NCI-H524 treated with DMSO at 0.1 percent for 48 hours (cell line): ENCODE measurements at places on chromosomes 2 and 18.

DNA sequence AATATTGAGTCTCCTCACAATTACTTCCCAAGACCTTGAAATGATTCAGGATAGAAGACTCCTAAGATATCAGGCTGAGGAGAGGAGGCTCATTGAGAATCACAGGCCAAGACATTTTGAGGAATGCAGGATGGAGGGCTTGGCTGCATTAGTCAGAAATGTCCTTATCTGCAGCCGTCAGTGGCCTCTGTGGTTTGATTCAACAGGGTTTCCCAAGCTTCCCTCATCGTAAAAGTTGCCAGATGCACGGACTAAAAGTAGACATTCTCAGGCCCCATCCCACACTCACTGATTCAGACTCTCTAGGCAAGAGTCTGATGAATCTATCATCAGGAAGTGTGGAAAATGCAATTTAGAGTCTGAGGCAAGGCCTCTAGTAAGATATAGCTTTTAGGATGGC lies 34.0 kb upstream of the TMEM178A start:
- no peak for DNase-seq

DNA sequence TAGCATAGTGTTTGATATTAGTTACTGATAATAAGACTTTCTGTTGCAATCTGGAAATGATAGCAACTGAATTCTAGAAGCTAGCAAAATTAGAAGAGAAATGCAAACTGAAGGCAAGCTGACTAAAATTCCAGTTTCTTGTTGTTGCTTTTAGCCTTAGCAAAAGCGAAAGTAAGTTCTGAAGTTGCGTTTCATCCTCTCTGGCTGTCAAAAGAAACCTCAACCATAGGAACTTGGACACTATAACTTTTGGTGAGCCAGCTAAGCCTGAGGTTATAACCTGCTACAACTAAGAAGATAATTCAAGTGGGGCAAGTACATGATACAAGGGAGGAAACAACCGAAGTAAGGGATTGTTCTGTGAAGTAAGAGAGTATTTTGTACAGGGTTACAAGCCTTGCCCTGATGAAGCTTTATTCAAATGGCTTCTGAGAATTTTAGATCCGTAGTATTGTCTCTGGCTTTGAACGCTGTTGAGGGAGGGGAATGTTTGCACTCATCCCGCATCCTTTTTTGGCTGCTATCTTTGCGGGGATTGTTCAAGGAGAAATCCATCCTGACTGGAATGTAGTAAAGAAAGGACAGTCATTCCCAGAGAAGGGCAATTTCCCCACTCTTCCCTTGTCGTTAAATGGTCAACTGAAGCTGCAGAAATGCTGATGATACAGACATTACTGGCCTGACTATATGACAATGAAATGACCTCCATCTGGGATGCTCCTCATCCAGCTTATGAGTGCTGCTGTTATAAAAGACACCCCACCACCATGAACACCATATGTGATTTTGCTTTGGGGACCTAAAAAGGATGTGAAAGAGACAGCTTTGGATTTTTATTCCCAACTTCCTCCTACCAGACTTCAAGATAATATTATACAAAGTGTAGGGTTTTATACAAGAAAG lies 7.0 kb upstream of the TMX3 start:
- no peak for DNase-seq

- DNase-seq, result no peak
Observed at GRCh38 chr18:37336568-37337285, 228.9 kb downstream of the CELF4 start.

DNA sequence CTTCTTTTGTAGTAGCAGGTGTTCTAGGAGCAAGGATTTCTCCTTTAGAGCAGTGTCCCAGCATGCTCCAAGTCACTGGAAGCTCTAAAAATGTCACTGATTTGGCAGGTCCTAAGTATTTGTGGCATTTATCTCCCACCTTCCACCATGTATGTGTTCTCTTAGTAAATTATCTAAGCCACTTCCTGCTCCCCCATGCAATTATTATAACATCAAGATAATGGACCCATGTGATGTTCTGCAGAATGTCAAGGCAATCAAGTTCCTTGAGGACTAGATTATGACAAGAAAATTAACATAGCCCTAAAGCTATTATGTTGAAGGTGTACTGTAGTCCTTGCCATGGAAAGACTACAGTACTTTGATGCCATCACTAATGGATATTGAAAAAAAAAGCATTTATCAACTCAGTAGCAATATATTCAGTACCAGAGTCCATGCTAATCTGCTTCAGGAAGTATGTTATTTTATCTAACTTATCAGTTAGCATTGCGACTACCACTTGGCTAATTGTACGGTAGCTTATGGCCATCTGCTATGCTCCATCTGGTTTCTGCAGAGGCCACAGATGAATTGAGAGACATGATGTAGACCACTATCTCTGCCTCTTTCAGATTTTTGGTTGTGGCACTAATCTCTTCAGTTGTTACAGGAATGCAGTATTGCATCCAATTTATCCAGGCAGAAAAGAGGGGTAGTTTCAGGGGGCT lies 56.7 kb downstream of the GPR39 start:
- DNase-seq, result peak; percentile 29

DNA sequence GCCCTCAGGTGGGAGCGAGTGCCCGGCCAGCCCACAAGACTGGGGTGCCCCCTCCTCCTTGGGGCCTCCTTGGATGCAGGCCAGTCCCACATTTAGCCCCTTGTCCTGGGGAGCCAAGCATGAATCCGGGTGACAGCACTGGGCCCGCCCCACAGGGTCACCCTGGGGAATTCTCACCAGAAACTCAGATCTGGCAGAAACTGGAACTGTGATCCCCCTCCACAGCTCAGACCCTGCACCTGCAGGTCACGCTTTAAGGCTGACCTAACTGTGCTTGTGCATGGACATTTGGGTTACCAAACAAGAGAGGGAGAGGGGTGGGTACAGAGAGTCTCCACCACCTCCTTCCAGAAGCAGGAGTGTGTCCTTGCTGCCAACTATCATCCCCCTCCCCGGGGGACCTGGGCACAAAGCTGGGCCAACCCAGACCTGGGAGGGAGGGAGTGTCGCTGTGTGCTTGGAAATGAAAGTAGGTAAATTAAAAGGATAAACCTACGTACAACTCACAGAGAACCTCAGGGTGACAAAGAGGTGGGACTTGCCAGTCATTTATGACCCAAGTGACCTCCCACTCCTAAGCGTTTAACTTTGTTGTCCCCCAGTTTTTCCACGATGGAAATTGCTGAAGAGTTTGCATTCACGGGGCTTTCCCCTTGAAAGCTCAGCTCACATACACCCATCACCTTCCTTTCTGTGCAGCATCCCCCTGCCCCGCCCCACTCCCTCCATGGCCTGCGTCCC lies 9.1 kb downstream of the ITM2C start:
- DNase-seq, result no peak

- no peak for DNase-seq
Observed at GRCh38 chr18:58671632-58672564, 633 bp downstream of the MALT1 start.

GRCh38 chr2:53104263-53104662 lies 663.3 kb upstream of the CHAC2 start:
- no peak for DNase-seq

DNA sequence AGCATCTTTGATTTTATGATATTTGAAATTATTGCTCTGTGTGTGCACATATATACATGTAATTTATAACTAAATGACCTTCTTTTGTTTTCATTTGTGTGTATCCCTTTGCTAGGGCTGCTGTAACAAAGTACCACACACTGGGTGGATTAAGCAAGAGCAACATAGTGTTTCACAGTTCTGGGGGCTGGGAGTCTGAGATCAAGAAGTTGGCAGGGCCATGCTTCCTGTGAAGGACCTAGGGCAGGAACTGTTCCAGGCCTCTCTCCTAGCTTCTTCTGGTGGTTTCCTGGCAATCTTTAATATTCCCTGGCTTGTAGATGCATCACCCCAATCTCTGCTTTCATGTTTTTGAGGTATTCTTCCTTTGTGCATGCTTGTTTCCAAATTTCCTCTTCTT lies 1043.9 kb downstream of the TSN start:
- no peak for DNase-seq
